ENCODE measurements at places on chromosomes 6 and 20.

DNA sequence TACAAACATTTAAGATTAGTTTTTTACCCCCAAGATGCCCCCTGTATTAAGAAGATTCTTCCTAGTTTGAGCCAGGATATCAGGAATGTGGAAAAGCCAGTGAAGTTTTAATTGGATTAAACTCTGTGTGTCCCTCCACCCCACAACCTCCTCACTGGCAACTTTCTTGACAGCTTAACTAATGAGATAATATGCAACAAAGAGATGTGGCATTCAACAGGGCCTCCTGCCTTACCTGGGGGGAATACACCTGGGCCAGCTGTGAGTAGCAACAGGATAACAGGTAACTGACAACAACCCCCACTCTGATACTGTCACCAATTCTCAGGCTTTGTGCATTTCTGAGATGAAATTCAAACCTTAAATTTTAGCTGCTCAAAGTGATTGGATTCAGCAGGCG is 512.3 kb downstream of the TFAP2B start:
- DNase-seq, result no peak

DNA sequence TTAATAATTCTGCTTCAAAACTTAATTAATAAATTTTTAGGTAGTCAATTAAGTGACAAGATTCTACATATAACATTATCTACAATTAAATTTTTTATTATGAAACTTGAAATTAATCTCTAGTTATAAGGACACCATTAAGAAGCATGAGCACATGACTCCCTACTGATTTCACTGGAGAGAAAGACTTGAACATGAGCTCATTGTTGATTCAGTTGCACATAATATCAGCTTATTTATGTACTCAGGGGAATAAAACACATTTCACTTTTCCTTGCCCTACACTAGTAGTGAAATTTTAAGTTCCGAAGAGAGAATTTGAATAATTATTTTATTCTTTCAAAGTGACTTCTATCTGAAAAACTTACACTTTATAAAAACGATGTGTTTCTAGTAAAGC is 370.2 kb upstream of the EPHA7 start:
- peak; percentile 57 for DNase-seq

GRCh38 chr6:149614337-149614736 is 34.2 kb downstream of the KATNA1 start:
- DNase-seq, result no peak

GRCh38 chr6:7809346-7809745 is 83.4 kb downstream of the BMP6 start:
- DNase-seq, result no peak

DNA sequence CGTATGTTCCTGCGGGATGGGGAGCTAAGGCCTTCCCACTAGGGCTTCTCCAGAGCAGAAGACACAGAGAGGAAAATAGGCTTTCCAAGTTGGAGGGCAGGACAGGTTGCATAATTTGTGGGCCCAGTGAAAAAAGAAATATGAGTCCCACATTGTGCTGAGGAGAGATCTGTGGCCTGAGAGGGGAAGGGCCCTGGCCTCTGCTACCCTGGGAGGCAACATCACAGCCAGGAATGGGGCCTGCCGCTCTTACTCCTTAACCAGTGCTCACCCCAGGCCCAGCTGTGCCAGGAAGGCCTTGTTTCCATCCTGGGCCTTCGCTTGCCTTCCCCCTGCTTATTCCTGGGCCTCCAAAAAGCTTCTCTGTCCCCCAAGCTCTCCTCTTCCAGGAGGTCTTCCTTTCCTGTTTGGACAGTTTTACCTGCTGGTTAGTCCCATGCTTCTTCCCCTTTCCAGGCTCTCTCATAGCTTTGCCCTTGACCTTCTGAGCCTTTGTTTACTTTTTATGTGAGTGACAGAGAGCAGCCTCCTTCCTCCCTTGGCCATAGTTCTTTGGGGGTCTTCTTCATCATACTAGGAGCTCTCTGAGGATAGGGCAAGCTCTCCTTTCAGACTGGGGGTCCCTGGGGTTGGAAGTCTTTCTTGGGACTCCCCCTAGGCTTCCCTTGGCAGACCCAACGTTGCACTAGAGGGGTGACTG is 26.2 kb upstream of the VEGFA start:
- DNase-seq, result no peak

GRCh38 chr6:37516920-37517405 is 17.3 kb upstream of the CCDC167 start:
- no peak for DNase-seq

GRCh38 chr6:116624036-116624805 is 7.9 kb downstream of the RSPH4A start:
- DNase-seq, result no peak

DNA sequence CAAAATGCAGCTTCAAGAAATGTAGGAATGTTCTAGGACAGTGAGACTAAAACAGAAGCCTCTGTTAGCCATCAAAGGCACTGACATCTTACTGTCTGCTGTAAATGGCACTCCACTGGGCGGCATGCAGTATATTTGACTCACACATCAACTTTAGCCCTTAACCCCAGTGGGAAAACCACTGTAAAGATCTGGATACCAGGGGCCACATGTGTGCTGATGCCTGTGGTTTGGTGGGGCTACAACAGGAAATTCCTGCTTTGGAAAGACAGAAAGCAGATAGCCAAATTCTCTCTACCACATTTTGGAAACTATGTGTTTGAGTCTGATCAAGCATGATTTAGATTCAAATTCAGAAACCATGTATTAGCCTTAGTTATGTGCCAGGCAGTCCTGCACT is 4.3 kb downstream of the PFDN4 start:
- peak; percentile 20 for DNase-seq

DNA sequence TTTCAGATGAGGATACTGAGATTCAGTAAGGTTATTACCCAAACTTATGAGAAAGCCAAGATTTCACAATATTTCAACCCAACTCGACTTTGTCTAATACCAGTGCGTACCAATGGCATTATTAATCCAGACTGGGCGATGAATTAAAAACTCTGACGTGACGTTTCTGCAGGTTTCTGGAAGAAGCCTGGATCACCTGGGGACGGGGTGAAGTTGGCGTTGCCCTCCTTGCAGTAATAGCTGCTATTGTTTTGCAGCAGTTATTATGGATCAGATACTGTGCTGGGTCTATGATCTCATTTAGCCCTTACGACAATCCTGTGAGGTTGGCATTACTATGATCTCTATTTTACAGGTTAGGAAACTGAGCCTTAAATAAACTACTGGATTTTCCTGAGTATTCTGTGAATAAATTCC is 569 bp upstream of the CDC5L start:
- no peak for DNase-seq

DNA sequence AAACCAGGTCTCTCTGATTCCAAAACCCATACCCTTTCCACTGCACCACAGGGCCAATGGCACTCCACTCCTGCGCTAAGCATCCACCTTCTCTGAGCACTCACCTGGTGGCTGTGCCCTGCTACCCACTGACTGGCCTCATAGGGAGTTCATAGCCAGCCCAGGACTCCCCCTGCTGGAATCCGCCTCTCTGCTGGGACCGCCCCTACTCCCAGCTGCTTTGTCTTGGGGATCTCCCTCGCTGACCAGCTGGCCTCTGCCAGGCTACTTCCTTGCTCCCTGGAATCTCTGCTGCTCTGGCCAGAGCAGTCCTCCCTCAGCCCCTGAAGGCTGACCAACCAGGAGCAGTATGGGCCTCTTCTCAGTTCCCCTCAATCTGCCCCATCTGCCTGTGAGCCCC is 129.7 kb downstream of the FAXC start:
- no peak for DNase-seq
